Kidney epithelial cell (primary cell): ENCODE measurements at places on chromosomes 3 and 15.

GRCh38 chr3:105790534-105790933, 78.3 kb downstream of the CBLB start:
- DNase-seq = no peak

- no peak for DNase-seq
Measured at GRCh38 chr3:141246958-141247301, 15.3 kb downstream of the PXYLP1 start.

- DNase-seq = no peak
Measured at GRCh38 chr3:25090698-25091453, 337.2 kb upstream of the RARB start.

DNA sequence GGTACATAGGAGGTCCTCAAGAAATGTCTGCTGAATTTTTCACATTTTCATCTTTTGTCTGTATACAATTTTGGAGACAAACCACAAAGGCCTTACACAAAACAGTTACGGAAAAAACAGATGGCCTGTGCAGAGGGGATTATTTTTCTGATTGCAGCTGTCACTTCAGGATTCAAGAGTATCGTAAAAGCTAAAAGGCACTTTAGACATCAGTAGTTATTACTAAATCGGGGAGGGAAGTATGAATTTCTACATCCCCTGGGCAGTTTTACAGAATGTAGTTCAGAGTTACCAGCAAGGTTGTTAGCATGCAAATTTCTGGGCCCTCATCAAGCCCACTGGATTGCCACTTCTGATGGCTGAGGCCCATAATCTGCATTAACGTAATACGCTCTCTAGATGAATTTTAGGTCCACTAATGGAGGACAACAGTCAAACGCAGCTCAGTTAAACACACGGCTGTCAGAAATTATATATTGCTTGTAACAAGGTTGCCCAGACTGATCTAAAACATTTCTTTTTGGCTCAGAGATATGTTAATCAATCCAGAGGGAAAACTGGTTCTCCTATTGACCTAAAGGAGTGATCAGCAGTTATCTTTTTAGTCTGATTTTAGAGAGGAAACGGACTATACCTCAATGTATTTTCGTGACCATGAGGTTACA, 1.1 kb downstream of the RIOX2 start:
- no peak for DNase-seq

DNA sequence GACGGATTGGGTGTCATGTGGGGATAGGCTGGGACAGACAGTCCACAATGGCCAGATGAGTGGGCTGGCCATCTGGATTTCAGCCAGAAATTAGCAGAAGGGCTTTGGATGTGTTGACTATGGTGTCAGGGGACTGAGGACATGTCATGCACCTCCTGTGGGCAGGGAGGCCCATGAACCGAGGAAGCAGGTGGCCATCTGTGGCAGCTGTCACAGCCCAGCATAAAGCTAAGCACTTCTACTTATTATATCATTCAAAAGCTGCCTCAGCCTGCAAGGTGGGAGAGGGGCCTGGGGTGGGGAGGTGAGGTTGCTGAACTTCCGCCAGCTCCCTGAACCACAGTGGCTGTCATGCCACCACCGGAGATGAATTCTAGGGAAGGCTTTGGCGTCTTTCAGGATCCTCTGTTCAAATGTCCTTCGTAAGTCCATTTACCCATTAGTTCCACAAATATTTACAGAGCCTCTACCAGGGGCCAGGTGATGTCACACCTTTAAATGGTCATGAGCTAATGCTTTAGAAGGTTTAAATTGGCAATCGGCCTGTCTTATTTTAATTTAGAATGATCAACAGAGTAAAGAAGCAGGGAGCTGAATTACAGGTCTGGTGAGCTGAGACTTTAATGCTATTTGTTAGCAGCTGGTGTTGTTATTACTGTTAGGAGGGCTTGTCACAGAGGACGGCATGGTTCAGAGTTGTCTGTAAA, 23.6 kb upstream of the CAV3 start:
- no peak for DNase-seq

GRCh38 chr15:85361323-85361722, 19.1 kb upstream of the AKAP13 start:
- no peak for DNase-seq
